ENCODE measurements at places on chromosomes 12 and 14.

DNA sequence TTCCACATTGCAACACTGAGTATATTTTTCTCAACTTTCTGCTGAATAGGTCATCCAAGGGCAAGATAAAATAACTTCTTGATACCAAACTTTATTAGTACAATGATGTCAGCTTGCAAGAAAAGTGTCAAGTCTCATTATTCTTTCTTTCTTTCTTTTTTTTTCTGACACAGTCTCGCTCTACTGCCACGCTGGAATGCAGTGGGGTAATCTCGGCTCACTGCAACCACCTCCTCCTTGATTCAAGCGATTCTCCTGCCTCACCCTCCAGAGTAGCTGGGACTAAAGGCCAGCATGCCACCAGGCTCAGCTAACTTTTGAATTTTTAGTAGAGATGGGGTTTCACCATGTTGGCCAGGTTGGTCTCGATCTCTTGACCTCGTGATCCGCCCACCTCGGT, 523.4 kb downstream of the FSCB start:
- no peak for DNase-seq

GRCh38 chr12:119938049-119938667, 50.9 kb upstream of the BICDL1 start:
- DNase-seq = peak; percentile 55

DNA sequence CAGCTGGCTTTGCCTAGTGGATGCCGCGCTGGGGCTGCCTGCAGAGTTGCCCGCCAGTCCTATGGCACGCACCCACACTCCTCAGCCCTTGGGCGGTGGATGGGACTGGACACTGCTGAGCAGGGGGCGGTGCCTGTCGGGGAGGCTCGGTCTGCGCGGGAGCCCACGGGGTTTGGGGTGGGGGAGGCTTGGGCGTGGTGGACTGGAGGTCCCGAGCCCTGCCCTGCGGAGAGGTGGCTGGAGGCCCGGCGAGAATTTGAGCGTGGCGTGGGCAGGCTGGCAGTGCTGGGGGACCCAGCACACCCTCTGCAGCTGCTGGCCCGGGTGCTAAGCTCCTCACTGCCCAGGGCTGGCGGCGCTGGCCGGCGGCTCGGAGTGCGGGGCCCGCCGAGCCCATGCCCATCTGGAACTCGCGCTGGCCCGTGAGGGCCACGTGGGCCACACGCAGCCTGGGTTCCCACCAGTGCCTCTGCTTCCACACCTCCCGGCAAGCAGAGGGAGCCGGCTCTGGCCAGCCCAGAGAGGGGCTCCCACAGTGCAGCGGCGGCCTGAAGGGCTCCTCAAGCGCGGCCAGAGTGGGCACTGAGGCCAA, 68.1 kb downstream of the ETNK1 start:
- no peak for DNase-seq

DNA sequence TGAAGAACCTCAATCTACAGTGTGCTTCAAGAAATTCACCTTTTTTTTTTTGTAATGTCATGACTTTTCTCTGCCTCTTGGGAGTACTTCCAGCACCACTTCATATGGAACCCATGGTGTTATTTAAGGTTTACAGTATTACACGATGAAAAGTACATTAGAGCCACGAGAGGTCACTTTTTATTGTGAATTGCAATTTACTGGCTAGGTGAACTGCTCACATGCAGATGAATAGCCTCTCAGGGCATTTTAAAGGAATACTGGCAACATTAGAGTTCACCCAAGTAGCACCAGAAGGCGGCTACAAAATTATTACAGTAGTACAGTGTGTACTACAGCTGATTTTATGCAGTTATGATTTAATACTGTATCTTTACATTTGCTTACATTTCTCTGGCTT, 99.1 kb upstream of the PPP4R3A start:
- DNase-seq = no peak

DNA sequence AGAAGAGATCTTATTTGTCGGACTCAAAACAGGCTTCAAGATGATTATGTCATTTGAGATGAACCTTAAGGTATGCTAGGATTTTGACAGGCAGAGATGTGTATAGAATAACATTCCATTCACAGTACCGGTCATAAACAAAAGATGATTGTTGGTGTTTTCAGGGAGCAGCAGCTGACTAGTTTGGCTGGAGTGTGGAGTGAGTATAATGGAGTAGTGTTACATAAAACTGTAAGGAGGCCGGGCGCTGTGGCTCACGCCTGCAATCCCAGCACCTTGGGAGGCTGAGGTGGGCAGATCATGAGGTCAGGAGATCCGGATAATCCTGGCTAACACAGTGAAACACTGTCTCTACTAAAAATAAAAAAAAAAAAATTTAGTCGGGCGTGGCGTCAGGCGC, 23.9 kb downstream of the SERPINA10 start:
- no peak for DNase-seq

Measured in right renal pelvis (tissue), 4 donors.